Tongue (tissue), 3 donors: ENCODE measurements at places on chromosomes 5 and 9.

DNA sequence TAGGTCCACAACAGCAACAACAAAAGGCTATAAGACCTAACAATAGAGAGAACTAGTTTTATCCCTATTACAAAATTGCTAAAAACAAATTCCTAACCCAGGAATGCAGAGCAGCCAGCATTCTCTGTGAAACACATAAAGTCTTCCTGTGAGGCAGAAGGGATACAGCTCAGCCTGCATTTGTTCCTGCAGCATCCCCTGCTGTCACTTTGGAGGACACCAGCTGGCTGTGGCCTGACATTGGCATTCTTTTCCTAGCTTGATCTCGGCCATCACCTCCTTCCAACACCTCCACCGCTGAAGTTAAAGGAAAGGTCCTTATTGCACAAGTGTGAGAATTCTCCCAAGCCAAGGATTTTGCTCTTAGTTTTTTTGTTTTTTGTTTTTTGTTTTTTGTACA lies 186.1 kb downstream of the SNCAIP start:
- peak; percentile 44 for DNase-seq

DNA sequence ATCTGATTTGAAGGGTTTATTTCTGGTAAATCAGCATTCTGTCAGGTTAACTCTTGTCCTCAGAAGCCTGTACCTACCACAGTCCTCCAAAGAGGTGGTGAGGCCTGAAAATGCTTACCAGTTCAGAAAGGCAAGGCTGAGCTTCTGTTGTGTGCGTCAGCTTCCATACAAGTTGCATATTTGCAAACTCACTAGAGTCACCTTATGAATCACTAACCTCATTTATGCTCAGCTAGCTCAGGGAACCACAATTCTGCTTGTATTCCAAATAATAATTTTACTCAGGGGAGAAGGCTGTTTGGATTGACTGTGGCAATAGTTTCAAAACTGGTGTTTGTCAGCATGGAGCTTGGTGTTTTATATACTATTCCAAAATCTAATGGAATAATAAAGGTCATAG lies 355.1 kb upstream of the RFX3 start:
- DNase-seq: no peak

- DNase-seq: peak; percentile 91
Observed at GRCh38 chr9:107749787-107750444, 260.3 kb upstream of the KLF4 start.

DNA sequence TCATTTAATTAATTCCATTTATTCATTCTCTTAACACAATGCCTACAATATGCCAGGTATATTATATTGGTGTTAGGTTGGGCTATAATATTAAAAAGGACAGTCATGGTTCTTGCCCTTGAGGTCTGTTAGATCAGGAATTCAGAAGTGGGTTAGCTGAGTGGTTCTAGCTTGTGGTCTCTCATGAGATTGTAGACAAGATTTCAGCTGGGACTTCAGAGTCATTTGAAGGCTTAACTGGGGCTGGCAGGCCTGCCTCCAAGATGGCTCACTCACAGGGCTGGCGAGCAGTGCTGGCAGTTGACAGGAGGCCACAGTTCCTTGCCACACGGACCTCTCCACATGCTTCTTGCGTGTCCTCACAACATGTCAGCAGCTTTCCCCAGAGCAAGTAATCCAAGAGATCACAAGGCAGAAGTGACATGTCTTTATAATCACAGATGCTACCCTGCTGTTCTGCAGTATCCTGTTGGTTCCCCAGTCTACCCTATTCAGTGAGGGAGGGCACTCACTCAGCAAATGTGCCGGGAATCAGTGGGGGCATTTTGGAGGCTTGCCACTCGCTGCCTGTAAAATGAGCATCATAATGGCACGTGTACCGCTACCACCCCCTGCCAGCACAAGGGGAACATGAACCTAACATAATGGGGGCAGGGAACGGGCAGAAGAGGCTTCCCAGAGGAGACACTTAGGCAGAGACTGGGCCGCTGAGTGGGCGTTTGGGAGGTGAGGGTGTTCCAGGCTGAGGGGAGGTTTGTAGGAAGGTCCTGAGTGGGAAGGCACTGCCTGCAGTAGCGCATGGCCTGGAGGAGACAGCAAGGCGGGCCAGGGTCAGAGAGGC lies 70.0 kb downstream of the EXOSC2 start:
- no peak for DNase-seq

GRCh38 chr5:67806654-67807438 lies 408.7 kb upstream of the PIK3R1 start:
- no peak for DNase-seq

- no peak for DNase-seq
Observed at GRCh38 chr5:74603376-74603775, 37.2 kb downstream of the ENC1 start.

GRCh38 chr9:77018969-77019235 lies 553 bp upstream of the FOXB2 start:
- DNase-seq: no peak

DNA sequence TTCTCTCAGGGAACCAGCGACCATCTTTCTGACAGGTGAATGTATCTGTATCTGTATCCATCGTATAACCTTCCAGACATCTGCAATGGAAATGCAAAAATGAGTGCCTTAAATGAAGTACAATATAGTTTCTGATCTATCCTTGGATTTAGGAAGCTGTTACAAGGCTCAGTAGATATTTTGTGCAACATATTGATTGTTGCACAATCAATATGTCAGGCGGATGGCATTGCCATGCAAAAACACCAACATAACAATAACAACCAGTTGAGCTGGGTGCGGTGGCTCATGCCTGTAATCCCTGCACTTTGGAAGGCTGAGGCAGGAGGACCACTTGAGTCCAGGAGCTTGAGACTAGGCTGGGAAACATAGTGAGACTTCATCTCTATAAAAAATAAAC lies 66.8 kb upstream of the TXNDC8 start:
- DNase-seq: no peak

DNA sequence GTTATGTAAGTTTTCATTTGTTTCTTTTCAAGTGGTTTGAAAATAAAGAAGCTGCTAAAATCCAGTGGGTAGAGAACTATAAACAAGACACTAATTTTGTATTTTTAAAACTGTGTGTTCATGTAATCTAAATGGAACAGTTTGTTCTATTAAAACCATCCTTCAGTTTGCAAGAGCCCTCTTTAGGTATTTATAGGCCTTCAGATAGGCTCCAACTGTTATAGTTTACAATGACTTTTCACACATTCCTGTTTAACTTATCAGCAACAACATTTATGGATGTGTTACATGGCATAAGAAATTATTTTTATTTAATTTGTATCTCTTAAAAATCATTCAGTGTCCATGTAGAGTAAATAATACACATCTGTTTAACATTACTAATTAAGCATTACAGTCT lies 126.7 kb upstream of the SLCO6A1 start:
- no peak for DNase-seq

DNA sequence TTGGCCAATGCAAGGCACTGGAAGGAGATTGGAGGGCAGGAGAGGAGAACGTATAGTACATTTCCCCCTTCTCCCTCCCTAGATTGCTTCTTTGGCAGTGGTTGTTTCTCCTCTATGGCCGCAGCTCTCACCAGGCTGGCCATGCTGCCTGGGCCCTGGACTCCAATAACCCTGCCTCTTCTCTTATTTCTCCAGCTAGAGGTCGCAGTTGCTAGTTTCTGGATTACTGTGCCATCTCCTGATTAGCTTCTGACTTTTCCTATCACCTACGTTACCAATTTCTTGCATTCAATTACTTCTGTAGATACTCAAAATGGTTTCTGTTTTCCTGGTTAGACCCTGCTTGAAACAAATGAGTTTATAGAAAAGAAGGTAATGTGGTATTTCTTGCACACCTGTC lies 2.4 kb upstream of the MACIR start:
- no peak for DNase-seq

- peak; percentile 61 for DNase-seq
Observed at GRCh38 chr9:86077276-86077675, 22.1 kb downstream of the GOLM1 start.

DNA sequence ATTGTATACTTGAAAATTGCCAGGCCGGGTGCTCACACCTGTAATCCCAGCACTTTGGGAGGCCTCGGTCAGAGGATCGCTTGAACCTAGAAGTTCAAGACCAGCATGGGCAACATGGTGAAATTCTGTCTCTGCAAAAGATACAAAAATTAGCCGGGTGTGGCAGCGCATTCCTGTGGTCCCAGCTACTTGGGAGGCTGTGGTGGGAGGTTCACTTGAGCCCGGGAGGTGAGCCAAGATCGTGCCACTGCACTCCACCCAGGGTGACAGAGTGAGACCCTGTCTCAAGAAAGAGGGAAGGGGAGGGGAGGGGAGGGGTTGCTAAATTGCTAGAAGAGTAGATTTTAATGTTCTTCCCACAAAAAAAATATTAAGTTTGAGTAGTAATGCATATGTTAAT lies 53.2 kb downstream of the FNBP1 start:
- no peak for DNase-seq

DNA sequence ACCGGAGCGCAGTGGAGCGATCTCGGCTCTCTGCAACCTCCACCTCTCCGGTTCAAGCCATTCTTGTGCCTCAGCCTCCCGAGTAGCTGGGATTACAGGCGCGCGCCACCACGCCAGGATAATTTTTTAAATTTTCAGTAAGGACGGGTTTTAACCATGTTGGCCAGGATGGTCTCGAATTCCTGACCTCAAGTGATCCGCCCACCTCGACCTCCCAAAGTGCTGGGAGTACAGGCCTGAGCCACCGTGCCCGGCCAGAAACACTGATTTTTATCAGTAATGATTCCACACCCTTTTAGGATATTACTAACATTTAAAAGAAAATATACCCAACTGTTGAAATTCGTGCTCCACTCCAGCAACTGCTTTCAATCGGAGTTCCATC lies 464 bp upstream of the FAM151B start:
- DNase-seq: no peak

DNA sequence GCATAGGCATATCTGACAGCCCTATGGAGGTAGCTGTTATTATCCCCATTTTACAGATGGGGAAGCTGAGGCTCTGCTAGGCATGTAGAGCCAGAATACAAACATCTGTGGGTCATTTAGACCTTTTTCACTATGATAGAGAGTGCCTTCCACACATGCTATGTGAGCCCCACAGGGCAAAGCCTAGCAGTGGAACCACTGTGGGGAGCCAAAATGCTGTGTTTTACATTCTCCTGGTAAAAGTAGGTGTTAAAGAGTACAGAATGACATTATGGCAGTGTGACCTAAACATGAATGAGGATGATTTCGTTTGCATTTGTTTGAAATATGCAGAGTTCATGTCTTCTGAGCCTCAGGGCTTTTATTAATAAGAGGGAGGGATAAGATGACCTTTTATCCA lies 265.2 kb downstream of the MAST4 start:
- no peak for DNase-seq

- peak; percentile 34 for DNase-seq
Observed at GRCh38 chr9:129506892-129507291, 114.0 kb downstream of the C9orf50 start.

DNA sequence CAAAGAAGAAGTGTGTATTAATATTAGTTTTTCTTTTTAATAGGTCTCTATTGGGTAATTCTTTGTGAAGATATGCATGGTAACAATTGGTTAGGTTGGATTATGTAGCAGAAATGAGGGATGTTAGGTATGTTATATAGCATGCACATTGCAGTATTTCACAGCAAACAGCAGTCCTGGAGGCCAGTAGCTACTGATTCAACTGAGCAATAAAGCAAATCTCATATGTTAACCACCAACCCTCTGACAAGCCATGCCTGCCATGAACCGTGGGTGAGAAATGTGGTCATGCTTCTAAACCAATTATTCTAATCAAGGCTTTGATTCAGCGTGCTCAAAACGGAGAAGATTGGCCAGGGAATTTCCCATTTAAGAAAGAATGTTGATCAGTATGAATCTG lies 313.0 kb upstream of the CDH6 start:
- no peak for DNase-seq

- peak; percentile 77 for DNase-seq
Observed at GRCh38 chr9:20319641-20320337, 302.5 kb downstream of the MLLT3 start.

DNA sequence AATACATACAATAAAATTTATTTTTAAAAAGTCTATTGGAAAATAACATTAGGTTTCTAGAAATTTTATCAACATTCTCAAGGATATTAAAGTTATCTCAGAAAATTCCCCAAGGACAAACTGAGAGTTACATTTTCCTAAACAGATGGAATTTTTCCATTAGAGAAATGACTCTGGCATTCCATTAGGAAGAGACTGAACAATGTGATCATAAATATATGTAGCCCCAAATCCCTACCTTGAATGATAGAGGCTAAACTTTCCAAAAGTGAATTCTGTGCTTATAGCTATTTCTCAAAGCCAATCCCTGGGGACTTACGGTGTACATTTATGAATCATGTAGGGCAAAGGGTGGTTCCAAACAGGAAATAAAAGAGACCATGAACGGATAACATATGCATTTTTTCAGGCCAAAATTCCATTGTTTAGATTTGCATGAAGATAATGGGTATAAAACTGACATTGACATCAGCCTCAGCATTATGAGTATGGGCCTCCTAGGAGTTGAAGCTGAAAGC lies 1181.0 kb upstream of the DMAC1 start:
- no peak for DNase-seq

DNA sequence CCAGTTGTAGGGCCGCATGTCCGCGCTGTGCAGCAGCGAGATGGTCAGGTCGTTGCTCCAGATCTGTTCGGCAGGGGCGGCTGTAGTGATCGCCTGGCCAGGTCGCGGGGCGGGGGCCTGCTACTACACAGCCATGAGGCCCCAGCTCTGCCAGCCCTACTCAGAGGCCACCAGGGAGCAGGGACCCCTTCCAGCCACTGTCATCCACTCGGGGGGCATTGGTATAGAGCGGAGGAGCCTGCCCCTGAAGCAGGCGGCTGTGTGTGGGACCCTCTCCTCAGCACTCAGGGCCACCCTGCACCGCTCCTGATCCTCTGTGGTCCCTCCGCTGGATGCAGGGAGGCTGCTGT lies 1.7 kb downstream of the FBXW5 start:
- no peak for DNase-seq

- DNase-seq: no peak
Observed at GRCh38 chr5:153719324-153719723, 228.9 kb downstream of the GRIA1 start.

DNA sequence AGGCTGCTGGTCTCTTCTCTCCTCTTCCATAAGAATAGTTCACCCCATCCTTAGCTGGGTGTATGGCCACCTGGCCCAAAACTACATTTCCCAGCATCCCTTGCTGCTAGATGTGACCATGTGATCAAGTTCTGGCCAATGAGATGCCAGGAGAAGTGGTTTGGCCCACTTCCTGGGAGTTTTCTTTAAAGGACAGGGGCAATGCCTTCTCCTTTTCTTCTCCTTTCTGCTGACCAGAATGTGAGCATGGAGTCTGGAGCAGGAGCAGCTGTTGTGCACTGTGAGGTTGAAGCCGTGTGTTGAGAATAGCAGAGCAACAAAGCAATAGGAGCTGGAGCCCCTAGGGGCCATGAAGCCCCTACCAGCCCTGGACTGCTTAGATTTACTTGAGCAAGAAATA lies 36.8 kb downstream of the C9orf50 start:
- DNase-seq: peak; percentile 88

- no peak for DNase-seq
Observed at GRCh38 chr5:20680718-20681302, 692.8 kb upstream of the CDH18 start.

DNA sequence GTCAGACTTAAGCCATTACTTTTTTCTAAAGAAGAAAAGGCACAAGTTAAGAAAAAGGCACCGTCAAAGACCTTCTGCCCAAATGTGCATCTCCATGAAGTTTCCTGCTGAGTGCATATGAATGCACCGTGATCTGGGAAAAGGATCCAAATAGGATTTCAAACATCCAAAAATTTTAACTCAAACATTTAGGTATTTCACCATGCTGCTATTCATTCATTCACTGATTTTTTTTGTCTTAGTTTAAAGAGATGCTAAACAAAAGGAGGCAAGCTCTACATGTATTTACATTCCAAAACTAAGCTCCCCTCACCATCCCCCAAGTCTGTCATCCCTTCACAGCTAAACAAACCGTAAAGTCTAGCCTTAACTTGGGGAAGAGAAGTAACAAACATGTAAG lies 291.9 kb downstream of the ARL15 start:
- DNase-seq: no peak
